ENCODE measurements at places on chromosomes 12 and 14.

GRCh38 chr14:68487805-68488590 lies 304.9 kb downstream of the ZFP36L1 start:
- DNase-seq = no peak

DNA sequence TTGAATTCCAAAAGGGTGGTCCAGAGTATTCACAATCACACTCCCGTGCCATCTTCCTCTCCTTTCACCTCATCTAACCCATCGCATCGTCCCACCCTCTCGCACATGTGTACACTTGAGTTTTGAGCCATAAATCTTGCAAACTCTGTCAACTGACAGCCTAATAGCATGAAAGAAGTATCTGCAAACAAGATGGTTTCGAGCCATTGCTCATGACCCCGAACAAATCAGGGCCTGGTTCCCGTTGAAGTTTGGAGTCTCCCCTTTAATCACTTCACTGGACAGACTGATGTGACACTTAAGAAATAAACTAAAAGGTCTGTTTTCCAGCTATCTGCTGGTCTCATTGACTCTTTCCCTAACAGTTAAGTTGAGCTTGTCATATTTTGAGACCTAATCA lies 223.6 kb upstream of the SOX5 start:
- DNase-seq = no peak

GRCh38 chr14:69518289-69519101 lies 34.0 kb downstream of the PLEKHD1 start:
- no peak for DNase-seq

DNA sequence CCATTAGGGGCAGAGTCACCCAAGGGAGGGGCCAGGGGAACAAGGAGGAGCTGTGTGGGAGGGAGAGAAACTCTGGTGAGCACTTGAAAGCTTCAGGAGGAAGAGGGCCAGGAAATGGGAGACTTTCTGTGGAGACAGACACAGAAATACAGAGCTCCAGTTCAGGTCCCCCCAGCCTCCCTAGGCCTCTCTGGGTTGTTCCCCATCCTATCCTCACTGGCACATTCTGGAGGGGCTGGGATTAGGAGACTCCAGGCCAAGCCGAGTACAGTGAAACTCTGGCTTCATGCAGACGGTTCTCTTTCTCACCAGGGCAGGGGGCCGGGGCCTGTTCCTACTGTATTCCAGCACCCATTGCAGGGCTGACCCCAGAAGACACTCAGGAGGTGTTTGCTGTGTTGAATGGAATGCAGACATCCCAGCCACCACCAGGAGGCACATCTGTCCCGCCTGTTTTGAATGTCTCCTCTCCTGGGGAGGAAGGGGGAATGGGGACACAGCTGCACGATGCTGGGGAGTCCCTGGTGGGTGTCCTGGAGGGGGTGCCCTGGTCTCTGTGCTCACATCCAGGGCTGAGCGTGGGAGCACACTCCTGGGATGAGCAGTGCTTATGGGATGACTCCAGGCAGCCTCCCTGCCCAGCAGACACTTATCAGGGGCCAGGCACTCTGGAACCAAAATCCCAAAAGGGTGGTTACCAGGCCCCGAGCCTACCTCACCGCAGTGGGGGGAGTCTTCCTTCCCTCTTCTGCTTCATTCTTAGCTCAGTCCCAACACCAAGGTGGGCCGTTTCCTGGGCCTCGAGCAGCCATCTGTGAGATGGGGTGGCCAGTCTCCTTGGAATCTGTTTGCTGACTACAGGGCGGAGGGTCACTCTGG lies 5.5 kb upstream of the KRT84 start:
- DNase-seq = no peak

GRCh38 chr14:36859119-36859518 lies 197.5 kb downstream of the PAX9 start:
- no peak for DNase-seq

- peak; percentile 91 for DNase-seq
Observed at GRCh38 chr12:107320929-107321631, 227.7 kb upstream of the CRY1 start.

GRCh38 chr14:100586403-100587085 lies 673 bp downstream of the BEGAIN start:
- no peak for DNase-seq

DNA sequence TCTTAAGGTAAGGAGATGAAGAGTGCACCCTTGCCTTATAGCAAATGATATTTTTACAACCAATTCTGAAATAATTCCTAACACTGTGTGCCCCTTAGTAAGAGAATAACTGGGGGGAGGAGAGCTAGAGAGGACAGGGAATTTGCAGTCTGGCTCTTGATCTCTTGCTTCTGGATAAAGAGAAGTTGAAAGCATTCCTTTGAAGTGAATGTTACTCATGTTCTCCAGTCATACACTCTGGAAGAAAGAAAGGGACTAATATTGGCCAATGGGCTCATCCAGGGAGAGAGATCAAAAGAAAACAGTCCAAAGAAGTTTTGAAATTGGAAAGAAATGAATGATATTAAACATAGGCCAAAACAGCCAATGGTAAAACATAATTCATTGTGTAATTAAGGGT lies 25.3 kb downstream of the C12orf75 start:
- DNase-seq = no peak

GRCh38 chr12:30308010-30308717 lies 387.5 kb downstream of the IPO8 start:
- DNase-seq = no peak

DNA sequence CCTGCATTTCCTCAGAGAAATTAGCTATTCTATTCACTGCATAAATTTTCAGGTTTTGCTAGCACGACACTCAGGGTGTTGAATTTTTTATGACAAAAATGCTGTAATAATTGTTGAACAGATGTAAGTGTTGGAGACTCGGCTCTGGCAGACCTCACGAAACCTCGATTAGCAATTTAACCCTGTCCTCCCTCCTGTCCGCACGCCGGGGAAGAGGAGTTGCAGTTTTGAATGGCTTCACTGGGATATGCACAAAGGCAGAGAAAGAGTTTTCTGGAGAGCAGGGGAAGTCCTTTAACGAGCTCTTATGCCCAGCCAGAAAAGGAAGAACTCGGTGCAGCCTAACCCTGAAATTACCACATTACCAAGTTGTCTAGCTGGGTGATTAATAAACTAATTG lies 661.1 kb downstream of the VRK1 start:
- no peak for DNase-seq

DNA sequence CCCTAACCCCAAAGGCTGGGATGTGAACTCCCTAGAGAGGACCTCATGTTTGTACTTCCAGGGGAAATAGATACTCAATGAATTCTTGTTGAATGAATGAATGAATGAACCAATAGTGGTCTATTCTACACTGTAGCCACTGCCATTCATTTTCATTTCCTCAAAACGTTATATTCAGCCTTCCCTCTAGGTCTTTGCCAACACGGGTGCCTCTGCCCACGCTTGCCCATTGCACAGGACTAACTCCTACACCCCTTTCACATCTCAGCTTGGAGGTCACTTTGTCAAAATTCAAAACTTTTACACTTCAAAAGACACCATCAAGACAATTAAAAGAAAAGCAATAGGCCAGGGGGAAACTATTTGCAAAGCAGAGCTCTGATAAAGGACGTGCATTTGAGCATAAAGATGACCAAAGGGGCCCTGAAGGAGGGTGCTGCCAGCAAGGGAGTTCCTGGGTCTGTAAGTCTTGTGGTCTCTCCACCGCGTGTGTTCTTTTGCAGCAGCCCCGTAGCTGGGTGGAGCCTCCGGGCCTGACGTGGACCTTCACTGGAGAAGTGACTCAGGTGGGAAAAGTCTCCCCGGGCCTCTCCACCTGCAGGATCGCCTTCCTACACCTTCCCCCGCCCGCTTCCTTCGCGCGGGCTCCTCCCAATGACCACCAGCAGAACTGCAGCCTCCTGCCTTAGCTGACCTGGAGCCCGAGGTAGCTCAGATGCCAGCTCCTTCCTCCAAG lies 31.5 kb downstream of the TMEM63C start:
- DNase-seq = peak; percentile 9

DNA sequence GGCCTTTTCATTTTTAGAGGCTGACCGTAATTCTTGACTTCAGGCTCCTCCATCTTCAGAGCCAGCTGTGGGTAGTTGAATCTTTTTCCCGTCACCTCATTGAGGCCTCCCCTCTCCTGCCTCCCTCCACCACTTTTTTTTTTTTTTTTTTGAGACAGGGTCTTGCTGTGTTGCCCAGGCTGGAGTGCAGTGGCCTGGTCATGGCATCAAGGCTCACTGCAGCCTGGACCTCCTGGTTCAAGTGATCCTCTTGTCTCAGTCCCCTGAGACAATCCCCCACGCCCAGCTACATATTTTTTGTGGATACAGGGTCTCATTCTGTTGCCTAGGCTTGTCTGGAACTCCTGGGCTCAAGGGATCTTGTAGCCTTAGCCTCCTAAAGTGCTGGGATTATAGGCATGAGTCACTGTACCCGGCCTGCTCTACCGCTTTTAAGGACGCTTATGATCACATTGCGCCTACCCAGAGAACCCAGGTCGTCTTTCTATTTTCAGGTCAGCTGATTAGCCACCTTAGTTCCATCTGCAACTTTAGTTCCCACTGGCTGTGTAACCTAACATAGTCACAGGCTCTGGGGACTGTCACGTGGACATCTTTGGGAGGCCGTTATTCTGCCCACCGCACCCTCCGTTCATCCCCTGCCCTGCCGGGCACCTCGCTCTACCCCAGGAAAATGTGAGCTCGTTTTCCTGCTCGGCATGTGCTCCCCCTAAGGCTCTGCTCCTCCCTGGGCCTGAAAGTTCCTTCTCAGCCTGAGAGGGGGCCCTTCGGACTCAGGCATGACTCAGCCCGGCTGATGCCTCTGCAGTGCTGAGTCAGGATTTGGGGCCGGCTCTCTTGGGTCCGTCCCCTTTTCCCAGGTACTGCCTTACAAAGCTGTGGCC lies 13.4 kb downstream of the TNFAIP2 start:
- no peak for DNase-seq

DNA sequence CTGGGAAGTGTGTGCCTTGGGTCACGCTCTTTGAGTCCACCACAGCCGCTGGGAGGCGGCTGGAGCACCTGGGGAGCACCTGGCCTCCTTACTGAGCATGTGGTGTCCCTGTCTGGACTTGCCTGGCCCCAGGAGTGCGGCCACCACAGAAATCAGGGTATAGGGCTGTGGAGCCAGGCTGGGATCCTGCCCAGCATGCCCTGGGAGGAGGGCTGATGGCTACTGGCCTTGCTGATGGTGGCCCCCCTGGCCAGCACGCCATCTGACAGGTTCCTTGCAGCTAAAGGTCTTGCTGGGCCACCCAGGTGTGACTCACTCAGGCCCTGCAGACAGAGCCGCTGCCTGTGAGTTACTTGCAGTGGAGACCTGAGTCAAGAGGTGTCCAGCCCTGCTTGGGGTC lies 6.0 kb downstream of the ULK1 start:
- no peak for DNase-seq

GRCh38 chr14:58987591-58987990 lies 200.9 kb upstream of the DAAM1 start:
- no peak for DNase-seq
